Tongue (tissue), 3 donors: ENCODE measurements at places on chromosomes 7 and 10. TPM values are rescaled to one million over a fixed set of nuclear protein-coding genes. Genes with fewer than 3 reads are reported as not detected.

Gene CALML5
- 0.41 TPM for total RNA-seq

Gene NCOA4
- 168 TPM for total RNA-seq

- DNase-seq: no peak
Observed at GRCh38 chr10:4101918-4102654, 317.1 kb upstream of the KLF6 start.

DNA sequence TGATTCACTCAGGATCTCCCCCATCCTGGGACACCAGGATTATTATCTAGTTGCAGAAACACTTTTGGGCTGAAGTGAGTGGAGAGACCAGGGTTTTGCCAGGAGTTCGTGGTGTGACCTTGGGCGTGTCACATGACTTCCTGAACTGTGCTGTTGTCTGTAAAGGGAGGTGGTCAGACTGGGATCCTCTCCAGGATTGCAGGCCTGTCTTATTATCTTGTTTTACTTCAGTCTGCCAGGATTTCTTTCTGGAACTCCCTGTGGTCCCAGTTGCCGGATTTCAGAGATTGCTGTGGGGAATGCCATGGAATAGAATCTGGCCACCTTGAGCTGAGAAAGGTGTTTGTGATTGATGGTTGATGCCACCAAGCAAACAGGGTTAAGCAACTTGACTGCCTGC is 35.8 kb downstream of the CRCP start:
- no peak for DNase-seq

DNA sequence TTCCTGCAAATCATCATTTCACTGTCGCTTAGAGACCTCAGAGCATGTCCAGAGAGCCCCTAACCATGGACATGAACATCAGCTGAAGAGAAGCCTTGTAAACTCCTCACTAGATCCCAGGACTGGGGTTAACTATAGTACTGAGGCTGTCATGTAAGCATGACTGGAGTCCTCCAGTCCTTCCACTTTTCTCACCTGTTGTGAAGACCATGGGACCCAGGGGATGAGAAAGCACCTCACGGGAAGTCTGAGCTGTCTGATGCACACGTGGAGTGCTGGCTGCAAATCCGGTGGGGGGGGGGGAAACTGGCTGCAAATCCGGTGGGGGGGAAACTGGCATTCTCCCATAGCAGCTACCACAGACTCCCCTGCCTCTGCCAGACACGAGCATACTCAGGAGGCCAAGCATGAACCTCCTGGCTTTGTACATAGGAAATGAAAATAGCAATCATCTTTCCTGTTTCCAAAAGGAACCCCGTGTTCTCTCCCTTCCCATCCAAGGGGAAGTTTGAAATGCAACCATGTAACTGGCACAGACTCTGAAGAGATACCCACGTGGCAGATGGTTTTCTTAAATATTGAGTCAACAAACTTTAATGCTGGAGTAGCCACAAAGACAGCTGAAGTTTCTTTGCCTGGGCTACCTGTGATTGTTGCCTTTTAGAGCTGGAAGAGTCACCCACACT is 261.4 kb downstream of the ZMYND11 start:
- no peak for DNase-seq

- no peak for DNase-seq
Observed at GRCh38 chr10:106226142-106226541, 938.4 kb downstream of the SORCS1 start.
